Melanocyte of skin (primary cell): ENCODE measurements at places on chromosomes 13 and 19. TPM values are rescaled to one million over a fixed set of nuclear protein-coding genes. Genes with fewer than 3 reads are reported as not detected.

ADPRHL1 gene
- total RNA-seq, result 0.36 and 0.69 TPM in 2 replicates

GNG8 gene
- total RNA-seq, result not detected in 2 replicates

TEAD2 gene
- 29.6 and 36.1 TPM in 2 replicates for total RNA-seq

APOC1 gene
- 2.8 and 22.2 TPM in 2 replicates for total RNA-seq

ANO8 gene
- total RNA-seq, result 3.7 and 5.1 TPM in 2 replicates

CPB2 gene
- total RNA-seq, result not detected in 2 replicates

RFX2 gene
- total RNA-seq, result 1.7 and 1.8 TPM in 2 replicates

MCEMP1 gene
- not detected in 2 replicates for total RNA-seq

ZNF284 gene
- total RNA-seq, result 3.8 and 5.1 TPM in 2 replicates

TYROBP gene
- total RNA-seq, result not detected in 2 replicates

SLC17A7 gene
- under 0.01 and 0.73 TPM in 2 replicates for total RNA-seq

PABPC3 gene
- under 0.01 and 0.15 TPM in 2 replicates for total RNA-seq

ITPKC gene
- 9.3 and 11.4 TPM in 2 replicates for total RNA-seq

CEACAM3 gene
- not detected in 2 replicates for total RNA-seq

ZNF490 gene
- 13.1 and 16.9 TPM in 2 replicates for total RNA-seq

ZNF582 gene
- total RNA-seq, result 4.5 and 5.5 TPM in 2 replicates

ADAMTS10 gene
- 0.69 and 2.2 TPM in 2 replicates for total RNA-seq

CYP4F8 gene
- total RNA-seq, result not detected in 2 replicates

TUBA3C gene
- total RNA-seq, result not detected in 2 replicates

CLEC17A gene
- under 0.01 TPM in 1 of 2 replicates, not detected in the other for total RNA-seq

TEX101 gene
- not detected in 2 replicates for total RNA-seq

PTPRS gene
- total RNA-seq, result 231 and 397 TPM in 2 replicates

PTPRH gene
- total RNA-seq, result 6.6 and 15.3 TPM in 2 replicates

SH2D3A gene
- under 0.01 and 0.34 TPM in 2 replicates for total RNA-seq
